ENCODE measurements at places on chromosomes 1 and 21. TPM values are rescaled to one million over a fixed set of nuclear protein-coding genes. Genes with fewer than 3 reads are reported as not detected.

The LMOD1 gene
- 2.4 TPM for total RNA-seq

The PAPPA2 gene
- 8.3 TPM for total RNA-seq

The LYPD8 gene
- 9.2 TPM for total RNA-seq

The GSTM5 gene
- 47.1 TPM for total RNA-seq

The NEK7 gene
- 47.9 TPM for total RNA-seq

The CAPN9 gene
- 4.1 TPM for total RNA-seq

GRCh38 chr1:160007577-160008200 is 24.1 kb downstream of the PIGM start:
- DNase-seq, result no peak

GRCh38 chr1:84892705-84893618 is at the start of gene LPAR3:
Gene LPAR3 (minus strand): TSS chr1:84893206. CDS start chr1:84866120, 27,086 bp downstream.
- no peak for DNase-seq

GRCh38 chr1:46506470-46507219 is 17.0 kb downstream of the DMBX1 start:
- DNase-seq, result no peak

- peak; percentile 26 for DNase-seq
Measured at GRCh38 chr1:206725109-206725963, 40.6 kb downstream of the MAPKAPK2 start.

DNA sequence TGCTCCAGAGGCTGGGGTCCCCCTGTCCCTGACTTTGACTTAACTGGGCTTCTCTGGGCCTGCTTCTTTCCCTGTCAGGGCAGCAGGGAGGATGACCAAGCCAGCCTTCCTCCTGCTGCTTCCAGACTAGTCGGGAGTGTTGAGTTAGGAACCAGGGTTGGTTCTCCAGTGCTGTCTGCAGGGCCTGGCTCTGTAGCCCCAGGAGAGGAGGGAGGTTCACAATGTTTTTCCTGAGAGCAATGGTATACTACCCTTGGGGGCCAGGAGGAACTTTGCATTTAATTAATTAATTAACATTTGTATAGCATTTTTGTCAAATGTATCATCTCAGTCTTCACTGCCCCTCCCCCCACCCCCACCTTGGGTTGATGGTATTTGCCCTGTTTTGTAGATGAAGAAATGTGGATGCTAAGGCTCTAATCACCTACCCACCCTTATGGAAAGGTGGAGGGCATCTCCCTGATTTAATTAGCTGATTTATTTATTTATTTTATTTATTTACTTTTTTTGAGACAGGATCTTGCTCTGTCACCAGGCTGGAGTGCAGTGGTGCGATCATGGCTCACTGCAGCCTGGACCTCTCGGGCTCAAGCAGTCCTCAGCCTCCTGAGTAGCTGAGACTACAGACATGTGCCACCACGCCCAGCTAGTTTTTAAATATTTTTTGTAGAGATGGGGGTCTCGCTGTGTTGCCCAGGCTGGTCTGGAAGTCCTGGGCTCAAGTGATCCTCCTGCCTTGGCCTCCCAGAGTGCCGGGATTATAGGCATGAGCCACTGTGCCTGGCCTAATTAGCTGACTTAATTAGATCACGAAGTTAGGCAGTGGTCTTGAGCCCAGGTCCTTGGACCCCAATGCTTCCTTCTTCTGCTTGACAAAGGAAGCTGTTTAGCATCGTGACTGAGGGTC is 6.6 kb downstream of the H6PD start:
- DNase-seq, result no peak

GRCh38 chr1:236604905-236605806 is 840 bp upstream of the HEATR1 start:
- DNase-seq, result no peak

DNA sequence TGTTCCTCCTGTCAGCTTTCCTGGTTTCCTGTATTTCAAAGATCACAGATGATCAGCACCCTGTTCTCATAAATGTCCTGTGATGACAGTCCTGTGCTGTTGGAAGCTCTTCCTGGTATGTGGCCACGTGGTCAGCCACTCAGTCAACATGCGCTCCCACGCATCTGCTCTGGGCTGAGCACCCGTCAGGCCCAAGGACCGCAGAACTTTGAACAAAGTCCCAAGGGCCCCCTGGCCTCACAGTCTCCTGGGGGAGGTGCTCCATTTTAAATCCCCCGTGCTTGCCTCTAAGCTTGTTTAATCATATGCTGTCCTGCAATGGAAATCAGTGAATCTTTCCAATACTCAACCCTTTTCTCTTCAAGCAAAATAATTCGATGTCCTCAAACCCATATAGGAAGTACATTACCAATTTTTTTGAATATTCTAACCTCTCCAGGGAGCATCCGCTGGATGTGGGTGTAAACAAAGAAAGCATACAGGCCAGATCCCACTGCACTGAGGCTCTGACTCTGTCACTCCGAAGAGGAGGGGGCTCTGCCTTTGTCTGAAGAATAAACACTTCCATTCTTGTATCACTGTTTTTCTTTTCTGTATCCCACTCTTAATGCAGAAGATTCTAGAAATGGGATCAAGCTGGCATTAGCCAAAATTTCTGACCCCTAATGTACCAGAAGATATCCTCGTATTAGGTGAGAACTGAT is 250.3 kb downstream of the SDCCAG8 start:
- DNase-seq, result peak; percentile 59

DNA sequence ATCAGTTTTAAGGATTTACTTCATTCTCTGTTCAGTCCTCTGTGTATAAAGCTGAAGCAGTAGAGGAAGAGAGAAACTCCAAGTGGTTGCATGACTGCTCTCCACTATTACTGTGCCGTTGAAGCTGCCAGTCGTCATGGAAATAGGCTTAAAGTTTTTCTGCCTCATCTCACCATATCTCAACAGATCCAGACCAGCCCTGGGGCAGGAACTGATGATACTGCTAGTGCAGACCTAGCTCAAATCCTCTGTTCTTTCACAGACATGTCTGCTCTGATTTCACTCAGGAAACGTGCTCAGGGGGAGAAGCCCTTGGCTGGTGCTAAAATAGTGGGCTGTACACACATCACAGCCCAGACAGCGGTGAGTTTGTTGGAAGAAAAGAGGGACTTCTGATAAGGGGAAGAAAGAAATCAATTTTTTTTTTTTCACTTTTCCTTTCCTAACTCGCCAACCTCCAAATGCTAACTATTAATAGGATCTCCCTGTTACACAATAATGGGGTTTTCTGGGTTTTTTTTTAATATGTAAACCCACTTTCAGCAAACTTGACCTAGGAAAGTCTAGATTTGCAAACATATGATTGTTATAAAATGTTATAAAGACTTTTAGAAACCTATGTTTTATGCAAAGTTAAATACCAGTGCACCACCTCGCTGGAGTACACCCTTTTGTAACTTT is 22.2 kb upstream of the STRIP1 start:
- DNase-seq, result no peak

GRCh38 chr1:99474350-99474893 is 171.5 kb upstream of the PALMD start:
- no peak for DNase-seq

DNA sequence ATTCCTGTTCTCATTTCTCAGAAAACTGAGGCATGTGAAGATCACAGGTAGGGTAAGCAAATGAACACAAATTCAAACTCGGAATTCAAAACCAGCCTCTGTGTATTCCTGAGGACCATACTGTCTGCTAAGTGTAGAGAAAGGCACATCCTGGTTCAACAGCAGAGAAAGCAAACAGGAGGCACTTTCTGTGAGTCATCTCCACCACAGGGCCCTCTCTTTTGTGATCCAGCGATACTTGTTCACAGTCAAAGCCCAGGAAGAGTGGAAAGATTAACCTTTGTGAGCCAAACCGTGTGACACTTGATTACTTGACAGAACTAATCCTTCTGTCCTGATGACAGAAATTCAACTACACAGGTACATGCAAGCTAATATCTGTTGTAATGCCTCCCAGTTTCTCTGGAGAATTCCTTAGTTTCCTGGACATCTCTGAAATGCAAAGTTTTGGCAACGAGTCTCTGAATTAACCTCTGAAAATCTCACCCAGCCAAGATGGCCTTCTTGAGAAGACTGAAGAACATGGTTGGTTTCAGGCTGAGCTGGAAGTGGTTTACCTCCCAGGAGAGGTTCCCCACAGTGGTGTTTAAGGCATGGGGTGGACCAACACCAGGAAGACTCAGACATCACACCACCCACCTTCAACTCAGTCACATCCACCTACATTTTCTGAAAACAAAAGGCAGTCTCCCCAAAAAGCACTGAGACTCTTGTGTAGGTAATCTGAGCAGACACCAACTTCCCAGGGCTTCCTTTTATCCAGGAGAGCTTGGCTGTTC is 98.2 kb upstream of the ERG start:
- DNase-seq, result no peak

- DNase-seq, result no peak
Measured at GRCh38 chr1:21051177-21051825, 125.4 kb downstream of the EIF4G3 start.

- DNase-seq, result no peak
Measured at GRCh38 chr21:44407493-44407892, 47.8 kb upstream of the LRRC3 start.

DNA sequence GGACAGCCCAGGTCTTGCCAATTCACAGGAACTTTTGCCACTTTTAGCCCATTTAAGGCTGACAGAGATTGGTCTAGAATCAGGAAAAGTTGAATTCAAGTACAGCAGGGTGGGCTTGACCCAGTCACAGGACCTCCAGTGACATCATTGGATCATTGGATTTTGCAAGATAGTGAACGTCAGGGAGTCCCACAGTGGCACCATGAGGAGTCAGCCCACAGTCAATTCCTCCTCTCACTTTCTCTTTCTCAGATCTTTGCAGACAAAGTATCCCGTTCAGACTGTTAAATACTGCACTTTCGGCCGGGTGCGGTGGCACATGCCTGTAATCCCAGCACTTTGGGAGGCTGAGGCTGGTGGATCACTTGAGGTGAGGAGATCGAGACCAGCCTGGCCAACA is 57.9 kb upstream of the TLR5 start:
- DNase-seq, result no peak

DNA sequence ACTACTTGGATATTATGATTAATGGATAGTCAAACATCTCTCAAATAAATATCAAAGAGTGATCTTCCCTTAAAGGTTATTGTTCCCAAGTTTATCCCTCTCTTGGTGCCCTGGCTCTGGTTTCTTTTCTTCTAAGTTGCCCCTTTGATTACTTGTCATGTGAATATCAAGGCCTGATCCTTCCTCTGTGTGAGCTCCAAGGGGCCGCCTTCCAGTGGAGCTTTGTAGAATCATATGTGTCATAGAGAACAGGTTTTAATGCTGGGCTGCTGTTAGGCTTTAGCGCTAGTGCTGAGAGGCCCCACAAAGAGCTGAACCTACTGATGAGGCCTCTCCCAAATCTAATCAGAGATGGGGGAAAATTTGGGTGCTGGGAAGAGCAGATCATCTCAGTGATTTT is 25.5 kb downstream of the UCK2 start:
- no peak for DNase-seq

DNA sequence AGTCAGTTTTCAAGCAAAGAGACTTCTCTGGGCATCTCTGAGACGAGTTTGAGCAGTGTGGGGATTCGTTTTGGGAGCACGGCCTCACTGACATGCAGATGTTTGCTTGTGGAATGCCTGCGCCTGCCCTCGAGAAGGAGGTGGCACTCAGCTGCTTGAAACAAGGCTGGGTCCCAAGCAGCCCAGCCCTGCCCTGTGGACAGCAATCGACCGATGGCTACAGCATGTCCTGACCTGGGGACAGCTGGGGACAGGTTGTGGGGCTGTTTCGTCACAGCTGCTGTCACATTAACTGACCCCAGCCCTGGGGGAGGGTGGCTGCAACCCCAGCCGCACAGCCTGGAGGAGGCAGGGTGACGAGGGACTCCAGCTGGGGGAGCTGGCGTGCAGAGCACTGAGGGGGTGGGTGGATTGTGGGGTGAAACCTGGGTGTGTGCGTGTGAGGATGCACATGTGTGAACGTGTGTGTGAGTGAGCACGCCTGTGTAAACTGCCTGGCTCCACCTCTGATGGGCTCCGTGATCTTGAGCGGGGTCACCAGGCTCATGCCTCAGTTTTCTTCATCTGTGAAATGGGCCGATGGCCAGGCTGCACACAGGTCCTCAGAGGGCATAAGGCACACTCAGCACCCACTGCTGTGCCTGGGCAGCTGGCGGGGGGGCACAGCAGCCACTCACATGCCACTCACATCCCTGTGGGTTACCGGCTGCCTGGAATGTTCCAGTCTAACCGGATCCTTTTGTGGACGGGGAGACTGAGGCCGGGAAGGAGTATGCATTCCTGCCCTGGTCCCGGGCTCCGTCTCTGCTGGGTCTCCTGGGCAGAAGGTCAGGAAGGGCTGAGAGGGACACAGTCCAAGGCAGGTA is 49.3 kb downstream of the COL18A1 start:
- no peak for DNase-seq

DNA sequence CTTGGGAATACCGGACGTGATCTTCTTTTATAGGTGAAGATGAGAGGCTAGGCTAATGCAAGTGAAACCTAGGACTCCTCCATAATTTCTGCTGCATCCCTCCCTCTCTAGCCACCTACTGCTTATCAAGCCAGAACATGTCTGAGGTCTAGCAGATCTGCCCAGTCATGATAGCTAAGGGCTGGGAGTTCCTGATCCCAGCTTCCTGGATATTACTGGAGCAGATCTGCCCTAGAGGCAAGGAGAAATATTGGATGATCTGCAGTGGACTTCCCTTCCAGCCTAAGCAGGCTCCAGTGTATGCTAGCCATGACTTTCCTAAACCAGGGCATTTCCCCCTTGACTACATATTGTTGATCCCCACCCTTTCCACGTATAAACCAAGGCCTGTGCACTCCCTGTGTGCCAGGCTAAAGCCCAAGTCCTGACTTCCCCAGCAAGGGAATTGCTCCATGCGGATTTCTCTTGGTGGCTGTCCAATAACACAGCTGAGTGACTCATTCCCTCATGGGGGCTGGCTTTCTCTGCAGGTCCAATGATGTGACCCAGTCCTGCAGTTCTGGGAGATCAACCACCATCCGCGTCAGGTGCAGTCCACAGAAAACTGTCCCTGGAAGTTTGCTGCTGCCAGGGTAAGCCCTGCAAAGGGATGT is 15.5 kb upstream of the SARS1 start:
- peak; percentile 53 for DNase-seq

GRCh38 chr1:8873001-8873400 is 5.5 kb downstream of the ENO1 start:
- DNase-seq, result no peak

GRCh38 chr1:27192039-27192529 is 37.2 kb upstream of the SLC9A1 start:
- no peak for DNase-seq

- no peak for DNase-seq
Measured at GRCh38 chr1:25451908-25452307, 21.2 kb downstream of the MACO1 start.

- peak; percentile 67 for DNase-seq
Measured at GRCh38 chr1:42359466-42359865, 21.1 kb upstream of the RIMKLA start.

DNA sequence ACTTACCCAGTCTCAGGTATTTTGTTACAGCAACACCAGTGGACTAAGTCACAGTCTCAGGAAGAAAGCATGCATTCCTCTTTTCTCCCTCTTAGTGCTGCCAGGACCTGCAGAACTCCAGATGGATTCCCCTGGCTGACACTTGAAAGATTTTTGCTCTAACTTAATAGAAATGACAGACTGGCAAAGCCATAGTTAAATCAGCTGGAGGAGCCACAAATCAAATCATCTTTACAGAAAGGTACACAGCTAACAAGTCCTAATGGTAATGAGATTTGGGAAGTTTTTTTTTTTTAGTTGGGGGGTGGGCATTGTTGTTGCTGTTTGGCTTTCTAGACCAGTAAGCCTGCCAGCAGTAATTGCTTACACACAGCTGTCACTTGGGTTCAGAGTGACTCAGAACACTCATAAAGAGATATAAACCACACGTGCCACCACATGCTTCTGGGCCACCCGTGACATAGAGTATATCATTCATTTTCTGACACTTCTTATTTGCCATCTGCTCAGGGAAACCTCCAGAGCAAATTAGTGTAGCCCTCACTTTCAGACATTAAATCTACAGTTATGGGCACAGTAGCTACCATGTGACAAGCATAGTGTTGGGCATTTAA is 72.4 kb downstream of the FH start:
- DNase-seq, result no peak
